Esophagus mucosa (tissue), 1 donor: ENCODE measurements at places on chromosomes 4 and X. TPM values are rescaled to one million over a fixed set of nuclear protein-coding genes. Genes with fewer than 3 reads are reported as not detected.

Gene AKAP14
- total RNA-seq: not detected

Gene FOXR2
- not detected for total RNA-seq

GRCh38 chrX:48665991-48666390, 17.6 kb upstream of the WAS start:
- no peak for ATAC-seq

GRCh38 chr4:153546280-153546679, 80.1 kb downstream of the TMEM131L start:
- ATAC-seq: no peak

GRCh38 chr4:37762294-37762990, 64.0 kb upstream of the PGM2 start:
- peak; percentile 76 for ATAC-seq
